ENCODE measurements at places on chromosomes 5 and 9. TPM values are rescaled to one million over a fixed set of nuclear protein-coding genes. Genes with fewer than 3 reads are reported as not detected.

Gene KIAA0825
- 4.4 TPM for total RNA-seq

GRCh38 chr9:87479801-87480201 is 17.9 kb upstream of the DAPK1 start:
- no peak overlapping the region for H3K4me3 ChIP-seq
- peak; percentile 72 for DNase-seq
- no peaks in the 10 kb centered on the region for H3K27me3 ChIP-seq
- no peaks in the 10 kb centered on the region for H3K4me1 ChIP-seq

DNA sequence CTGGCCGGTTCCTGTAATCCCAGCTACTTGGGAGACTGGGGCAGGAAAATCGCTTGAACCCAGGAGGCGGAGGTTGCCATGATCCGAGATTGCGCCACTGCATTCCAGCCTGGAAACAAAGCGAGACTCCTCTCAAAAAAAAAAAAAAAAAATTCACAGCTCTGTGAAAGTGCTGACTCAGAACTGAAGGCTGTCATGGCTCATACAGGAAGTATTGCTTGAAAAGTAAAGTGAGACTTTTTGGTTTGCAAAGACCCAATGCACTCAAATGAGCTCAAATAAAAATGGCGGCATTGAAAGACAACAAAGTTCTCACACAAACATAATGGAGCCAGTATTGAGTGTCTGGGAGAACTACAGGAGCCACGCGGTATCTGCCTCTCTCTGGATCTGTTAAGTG is 202.1 kb downstream of the FBXL7 start:
- no peak overlapping the region for H3K27ac ChIP-seq
- no peak overlapping the region for H3K4me3 ChIP-seq
- no peaks in the 10 kb centered on the region for H3K27me3 ChIP-seq
- no peak for DNase-seq

- H3K4me3 ChIP-seq, result no peak overlapping the region
- no peak overlapping the region for H3K27ac ChIP-seq
- H3K36me3 ChIP-seq, result no peaks in the 10 kb centered on the region
- no peaks in the 10 kb centered on the region for H3K27me3 ChIP-seq
Observed at GRCh38 chr5:104998169-104998568, 1435.6 kb upstream of the NUDT12 start.

- no peak overlapping the region for H3K27ac ChIP-seq
- no peak for DNase-seq
- H3K4me3 ChIP-seq, result no peak overlapping the region
- H3K36me3 ChIP-seq, result no peaks in the 10 kb centered on the region
- H3K27me3 ChIP-seq, result no peaks in the 10 kb centered on the region
- H3K4me1 ChIP-seq, result no peaks in the 10 kb centered on the region
Observed at GRCh38 chr5:57736716-57737115, 254.1 kb upstream of the ACTBL2 start.

- H3K4me1 ChIP-seq, result no peaks in the 10 kb centered on the region
- no peak overlapping the region for H3K4me3 ChIP-seq
- H3K27ac ChIP-seq, result no peak overlapping the region
- no peaks in the 10 kb centered on the region for H3K27me3 ChIP-seq
Observed at GRCh38 chr5:5953584-5954274, 424.6 kb downstream of the MED10 start.

GRCh38 chr9:93671020-93671338 is 94.6 kb downstream of the PHF2 start:
- no peaks in the 10 kb centered on the region for H3K4me1 ChIP-seq
- H3K27me3 ChIP-seq, result no peaks in the 10 kb centered on the region
- H3K36me3 ChIP-seq, result peaks cover 42% of the 10 kb centered on the region
- H3K4me3 ChIP-seq, result no peak overlapping the region
- no peak overlapping the region for H3K27ac ChIP-seq
- no peak for DNase-seq

- H3K4me3 ChIP-seq, result no peak overlapping the region
- DNase-seq, result no peak
- peaks cover 14% of the 10 kb centered on the region for H3K4me1 ChIP-seq
- no peak overlapping the region for H3K27ac ChIP-seq
- no peaks in the 10 kb centered on the region for H3K36me3 ChIP-seq
Observed at GRCh38 chr9:104073770-104074133, 20.4 kb upstream of the SMC2 start.

DNA sequence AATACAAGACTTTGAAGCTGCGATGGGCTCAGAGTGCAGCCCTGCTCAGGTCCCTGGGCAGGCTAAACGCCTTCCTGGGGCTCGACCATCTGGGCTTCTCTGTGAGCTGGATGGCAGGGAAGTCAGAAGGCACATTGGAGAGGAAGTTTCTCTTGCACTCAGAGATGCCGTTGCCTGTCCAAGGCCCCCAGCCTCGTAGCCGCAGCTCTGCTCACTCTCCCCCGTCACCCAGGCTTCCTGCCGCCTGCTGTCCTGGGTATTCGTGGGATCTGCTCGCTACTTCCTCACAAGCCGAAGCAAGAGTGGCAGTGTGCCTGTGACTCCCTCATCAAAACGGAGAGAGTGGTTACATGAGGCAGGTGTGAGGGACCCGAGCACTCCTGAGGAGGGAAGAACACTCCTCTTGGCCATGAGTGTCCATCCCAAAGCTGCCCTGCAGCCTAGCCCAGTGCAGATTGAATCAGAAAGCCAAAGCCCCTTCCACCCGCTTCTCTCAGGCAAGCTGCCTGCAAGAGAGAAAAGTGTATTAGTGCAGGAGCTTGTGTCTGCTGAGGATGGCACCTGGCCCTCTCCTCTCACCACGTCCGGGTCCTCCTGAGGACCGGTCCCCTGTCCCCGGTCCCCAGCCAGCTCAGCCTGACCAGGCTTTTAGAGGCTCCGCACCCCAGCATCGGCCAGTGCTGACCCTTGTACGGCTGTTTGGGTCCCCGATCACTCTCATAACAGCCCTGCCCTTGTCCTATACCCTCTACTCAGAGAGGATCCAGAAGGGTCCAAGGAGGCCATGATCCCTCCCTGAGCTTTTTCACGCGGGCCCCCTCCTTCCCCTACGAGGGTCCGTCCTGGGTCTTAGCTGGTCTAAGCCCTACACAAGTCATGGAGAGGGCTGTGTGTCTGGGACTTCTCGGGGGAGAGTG is 7.3 kb downstream of the FCN2 start:
- DNase-seq, result peak; percentile 52
- no peaks in the 10 kb centered on the region for H3K36me3 ChIP-seq
- H3K27ac ChIP-seq, result no peak overlapping the region
- H3K27me3 ChIP-seq, result no peaks in the 10 kb centered on the region
- no peaks in the 10 kb centered on the region for H3K4me1 ChIP-seq

Gene ABLIM3
- 31.9 TPM for total RNA-seq

Gene ANKRD18B
- total RNA-seq, result 1.2 TPM

- peaks cover 14% of the 10 kb centered on the region for H3K4me1 ChIP-seq
- peak; percentile 63 for DNase-seq
- peak overlapping the region; percentile 71 for H3K4me3 ChIP-seq
Observed at GRCh38 chr9:81690251-81690851, 1.0 kb upstream of the TLE1 start.

DNA sequence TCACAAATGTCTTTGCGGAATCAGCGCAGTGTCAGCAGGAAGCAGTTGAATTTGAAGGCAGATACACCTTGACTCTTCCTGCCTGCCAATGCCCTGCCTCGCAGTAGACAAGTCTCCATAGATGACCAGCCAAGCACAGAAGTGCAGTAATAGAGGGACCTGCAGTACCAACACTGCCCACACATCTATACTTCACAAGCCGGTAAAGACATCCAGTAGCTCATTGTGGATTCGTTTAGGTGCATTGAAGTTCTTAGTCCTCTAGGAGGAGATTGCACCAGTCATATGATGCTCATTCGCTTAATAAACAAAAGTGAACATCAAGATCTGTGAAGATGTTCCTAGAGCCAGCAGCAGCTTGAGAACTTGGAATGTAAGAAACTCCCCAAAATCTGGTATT is 7.1 kb upstream of the IFNA2 start:
- no peak overlapping the region for H3K4me3 ChIP-seq
- DNase-seq, result no peak
- H3K4me1 ChIP-seq, result no peaks in the 10 kb centered on the region
- no peak overlapping the region for H3K27ac ChIP-seq
- H3K27me3 ChIP-seq, result peaks cover 73% of the 10 kb centered on the region

DNA sequence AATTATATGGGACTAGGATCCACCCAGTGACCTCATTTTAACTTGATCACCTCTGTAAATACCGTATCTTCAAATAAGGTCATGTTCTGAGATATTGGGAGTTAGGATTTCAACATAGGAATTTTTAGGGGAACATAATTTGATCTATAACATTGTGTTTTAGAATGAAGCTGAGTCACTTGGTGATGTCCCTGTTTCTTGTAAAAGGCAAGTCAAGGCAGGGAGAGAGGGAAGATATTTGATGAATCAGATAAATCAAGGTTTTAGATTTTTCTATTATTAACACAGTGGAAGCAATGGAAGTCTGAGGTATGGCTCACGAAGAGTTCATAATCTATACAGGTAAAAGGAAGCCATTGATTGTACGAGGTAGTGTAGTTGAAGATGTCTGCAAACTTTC is 11.8 kb upstream of the GPR151 start:
- no peak for DNase-seq
- H3K27ac ChIP-seq, result no peak overlapping the region
- H3K27me3 ChIP-seq, result no peaks in the 10 kb centered on the region
- no peak overlapping the region for H3K4me3 ChIP-seq
- H3K36me3 ChIP-seq, result no peaks in the 10 kb centered on the region
- no peaks in the 10 kb centered on the region for H3K4me1 ChIP-seq

Gene RBM27
- total RNA-seq, result 17.7 TPM

DNA sequence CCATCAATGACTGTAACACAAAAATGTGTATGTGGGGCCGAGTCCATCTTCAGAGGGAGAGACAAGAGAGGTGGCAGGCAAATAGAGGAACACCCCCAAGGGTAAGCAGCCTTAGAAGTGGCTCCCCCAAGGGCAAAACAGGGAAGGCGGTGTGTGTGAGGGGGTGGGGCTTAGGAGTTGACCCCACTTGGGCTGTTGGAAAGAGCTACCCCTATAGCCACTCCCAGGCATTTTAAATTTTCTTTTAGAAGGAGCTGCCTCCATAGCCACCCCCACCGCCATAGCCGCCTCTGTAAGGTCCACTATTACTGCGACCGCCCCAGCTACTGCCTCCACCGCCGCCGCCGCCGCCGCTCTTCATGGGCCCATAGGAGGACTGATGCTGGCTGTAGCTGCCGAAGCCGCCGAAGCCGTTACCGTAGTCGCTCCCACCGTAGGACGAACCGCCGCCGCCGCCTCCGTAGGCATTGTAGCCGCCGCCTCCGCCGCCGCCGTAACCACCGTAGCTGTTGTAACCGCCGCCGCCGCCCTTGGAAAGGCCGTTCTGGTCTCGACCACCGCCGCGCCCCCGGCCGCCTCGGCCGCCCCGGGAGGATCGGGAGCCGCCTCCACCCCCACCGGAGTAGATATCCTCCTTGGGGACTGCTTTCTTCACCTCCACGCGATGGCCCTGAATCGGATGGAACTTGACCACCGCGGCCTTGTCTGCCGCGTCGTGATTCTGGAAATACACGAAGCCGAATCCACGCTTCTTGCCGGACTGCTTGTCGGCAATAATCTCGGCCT is 1.1 kb downstream of the HNRNPA0 start:
- peak overlapping the region; percentile 100 for H3K27ac ChIP-seq
- peaks cover 9% of the 10 kb centered on the region for H3K36me3 ChIP-seq
- H3K27me3 ChIP-seq, result no peaks in the 10 kb centered on the region
- DNase-seq, result peak; percentile 80
- H3K4me1 ChIP-seq, result peaks cover 16% of the 10 kb centered on the region
- H3K4me3 ChIP-seq, result peak overlapping the region; percentile 82

Gene CCDC171
- total RNA-seq, result 3.0 TPM

Gene PRDM9
- not detected for total RNA-seq

Gene C5orf52
- not detected for total RNA-seq

GRCh38 chr5:148734518-148734917 is 80.2 kb upstream of the HTR4 start:
- H3K27me3 ChIP-seq, result no peaks in the 10 kb centered on the region
- H3K27ac ChIP-seq, result no peak overlapping the region
- no peaks in the 10 kb centered on the region for H3K36me3 ChIP-seq
- no peak for DNase-seq

GRCh38 chr5:73823508-73823925 is 197.5 kb downstream of the ARHGEF28 start:
- H3K27me3 ChIP-seq, result no peaks in the 10 kb centered on the region
- DNase-seq, result no peak
- no peaks in the 10 kb centered on the region for H3K36me3 ChIP-seq

DNA sequence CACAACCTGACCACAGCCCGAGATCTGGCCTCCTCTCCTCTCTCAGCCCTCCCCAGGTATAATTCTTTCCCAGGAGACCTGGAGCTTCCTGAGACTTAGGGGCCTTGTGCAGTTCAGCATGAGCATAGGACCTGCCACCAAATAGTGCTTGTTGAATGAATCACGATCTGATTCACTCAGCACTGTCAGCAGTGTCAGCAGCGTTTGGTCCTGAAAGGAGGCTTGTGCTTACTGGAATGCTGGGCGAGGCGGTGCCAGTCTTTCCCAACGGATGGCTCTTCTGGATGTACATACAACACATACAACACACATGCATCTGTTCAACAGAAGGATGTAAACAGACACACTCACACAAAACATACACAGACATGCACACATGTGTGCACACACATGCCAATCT is 173.3 kb downstream of the COL23A1 start:
- H3K4me3 ChIP-seq, result no peak overlapping the region
- DNase-seq, result no peak
- H3K36me3 ChIP-seq, result no peaks in the 10 kb centered on the region
- no peaks in the 10 kb centered on the region for H3K27me3 ChIP-seq
- H3K27ac ChIP-seq, result no peak overlapping the region

GRCh38 chr5:167530548-167530947 is 760.9 kb upstream of the WWC1 start:
- no peak overlapping the region for H3K27ac ChIP-seq
- no peaks in the 10 kb centered on the region for H3K36me3 ChIP-seq
- no peaks in the 10 kb centered on the region for H3K4me1 ChIP-seq
- DNase-seq, result no peak
- H3K27me3 ChIP-seq, result no peaks in the 10 kb centered on the region
- H3K4me3 ChIP-seq, result no peak overlapping the region

Gene HNRNPK
- 353 TPM for total RNA-seq

Gene FOXI1
- total RNA-seq, result not detected

GRCh38 chr5:82816926-82817325 is 260.3 kb downstream of the TMEM167A start:
- H3K27ac ChIP-seq, result no peak overlapping the region
- H3K4me1 ChIP-seq, result no peaks in the 10 kb centered on the region
- H3K36me3 ChIP-seq, result no peaks in the 10 kb centered on the region
- no peak overlapping the region for H3K4me3 ChIP-seq

DNA sequence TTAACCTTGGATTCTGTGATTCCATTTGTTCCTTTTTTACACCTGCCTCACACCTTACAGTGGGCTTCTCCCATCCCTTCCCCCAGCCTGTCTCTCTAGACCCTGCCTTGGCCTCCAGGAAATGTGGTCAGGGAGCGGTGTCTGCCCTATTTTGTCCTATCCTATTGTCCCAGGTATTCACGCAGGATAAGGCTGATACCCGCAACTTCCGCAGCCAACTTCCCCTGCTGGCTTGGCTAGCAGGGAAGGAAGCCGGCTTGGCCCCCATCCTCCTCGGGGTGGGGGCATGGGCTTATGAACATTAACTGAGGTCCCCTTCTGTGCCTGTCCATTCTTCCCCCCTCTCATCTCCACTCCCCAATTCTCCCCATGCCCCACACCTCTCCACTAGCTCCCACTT is 3.5 kb downstream of the CSF1R start:
- H3K4me1 ChIP-seq, result peaks cover 10% of the 10 kb centered on the region
- H3K27ac ChIP-seq, result no peak overlapping the region
- no peaks in the 10 kb centered on the region for H3K36me3 ChIP-seq

Gene CER1
- not detected for total RNA-seq

Data from upper lobe of right lung (tissue), 1 donor.